T-cell (primary cell): ENCODE measurements at places on chromosomes 2 and 18. TPM values are rescaled to one million over a fixed set of nuclear protein-coding genes. Genes with fewer than 3 reads are reported as not detected.
A peak's percentile ranks its signal among the peaks of the same experiment; 100 is the strongest.

DNA sequence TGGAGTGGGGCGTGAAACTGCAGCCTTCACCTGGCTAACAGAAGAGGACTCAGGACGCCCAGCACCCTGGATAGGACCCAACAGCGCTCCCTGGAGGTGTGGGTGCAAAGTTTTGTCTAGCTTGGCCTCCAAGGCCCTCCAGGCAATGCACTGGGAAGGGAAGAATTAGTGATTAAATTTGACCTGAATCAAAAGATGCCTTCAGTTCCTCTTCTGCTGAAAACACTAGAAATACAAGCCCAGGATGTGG is 779 bp upstream of the TRIB2 start:
- peak; percentile 80 for DNase-seq

- no peak for DNase-seq
Measured at GRCh38 chr18:9726936-9727335, 18.8 kb downstream of the RAB31 start.

DNA sequence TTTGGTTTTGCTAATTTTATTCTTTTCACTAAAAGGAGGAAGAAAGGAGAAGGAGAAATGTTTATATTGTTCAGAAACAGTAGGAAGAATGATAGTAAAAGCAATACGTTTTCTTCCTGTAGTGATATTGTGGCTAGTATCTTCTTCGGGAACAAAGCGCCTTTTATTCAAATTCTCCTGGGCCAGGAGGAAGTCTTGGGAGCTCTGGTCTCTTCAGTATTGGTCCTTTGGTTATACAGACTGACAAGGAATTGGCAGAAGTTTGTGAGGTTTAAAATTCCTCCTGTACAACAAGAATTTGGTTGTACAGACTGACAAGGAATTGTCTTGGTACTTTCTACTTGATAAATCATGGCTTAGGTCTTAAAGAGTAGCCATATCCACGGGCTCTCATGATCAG is 9.9 kb downstream of the GIGYF2 start:
- no peak for DNase-seq

- no peak for DNase-seq
Measured at GRCh38 chr2:104118889-104119288, 735.0 kb upstream of the POU3F3 start.

GRCh38 chr2:119231975-119232665 is 8.5 kb downstream of the STEAP3 start:
- DNase-seq = no peak

DNA sequence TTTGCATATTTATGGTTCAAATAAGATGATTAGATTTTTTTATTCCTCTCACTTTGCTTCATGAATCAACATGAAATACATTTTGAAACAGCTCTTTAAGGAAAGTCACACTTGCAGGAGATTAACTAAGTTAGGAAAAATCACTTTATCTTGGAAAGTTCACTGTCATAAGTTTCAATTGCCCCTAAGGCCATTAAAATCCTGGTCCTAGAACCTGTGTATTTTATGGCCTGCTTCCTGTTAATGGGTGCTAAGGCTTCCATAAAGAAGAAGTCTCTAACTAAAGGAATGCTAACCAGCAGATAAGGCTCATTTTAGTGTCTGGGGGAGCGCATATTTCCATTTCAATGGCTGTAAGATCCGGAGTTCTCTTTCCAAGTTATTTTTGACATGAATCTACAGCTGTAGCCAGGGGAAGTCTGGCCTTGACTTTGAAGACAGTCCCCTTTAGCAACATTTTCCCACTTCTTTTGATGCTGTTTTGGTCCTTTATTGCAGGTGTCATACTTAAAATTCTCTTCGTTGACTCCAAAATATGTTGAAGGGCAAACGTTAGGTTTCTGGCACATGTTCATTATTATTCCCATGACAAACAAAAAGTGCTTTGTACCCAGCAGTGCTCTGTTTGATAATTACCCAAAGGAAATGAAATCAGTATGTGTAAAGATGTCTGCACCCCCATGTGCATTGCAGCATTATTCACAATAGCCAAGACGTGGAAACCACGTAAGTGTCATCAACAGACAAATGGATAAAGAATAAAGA is 34.4 kb upstream of the SH3BP4 start:
- no peak for DNase-seq

The IHH gene
- total RNA-seq = 0.12 TPM

The DLGAP1 gene
- total RNA-seq = 0.25 TPM
